Femur (tissue), 1 donor: ENCODE measurements at places on chromosomes 6 and 20.

GRCh38 chr6:51934098-51934497 is 153.3 kb downstream of the PKHD1 start:
- no peak for DNase-seq

DNA sequence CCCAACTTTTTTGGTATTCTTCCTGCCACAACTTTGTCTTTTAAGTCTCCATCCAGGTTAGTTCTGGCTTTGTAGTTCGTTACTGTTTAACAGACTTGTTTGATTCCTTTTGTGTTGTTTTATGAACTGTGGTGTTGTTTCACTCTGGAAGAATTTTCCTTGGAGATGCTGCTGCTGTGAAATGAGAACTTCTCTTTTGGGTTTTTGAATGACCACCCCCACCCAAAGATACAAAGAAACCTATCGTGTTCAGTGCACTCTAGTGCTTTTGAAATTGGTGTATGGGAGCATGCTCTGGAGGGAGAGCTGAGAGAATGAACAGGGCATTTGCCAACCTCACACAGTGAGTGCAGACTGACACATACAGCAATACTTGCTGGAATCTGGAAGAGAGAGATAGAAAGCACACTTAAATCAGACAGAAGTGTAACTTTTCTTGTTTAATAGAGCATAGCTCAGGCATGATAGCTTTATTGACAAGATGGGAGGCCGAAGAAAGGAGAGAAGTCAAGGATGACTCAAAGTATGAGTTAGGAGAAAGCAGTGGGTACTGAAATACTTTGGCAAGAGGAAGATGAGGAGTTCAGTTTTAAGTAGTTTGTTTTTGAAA is 293.1 kb downstream of the SOX4 start:
- DNase-seq = no peak

DNA sequence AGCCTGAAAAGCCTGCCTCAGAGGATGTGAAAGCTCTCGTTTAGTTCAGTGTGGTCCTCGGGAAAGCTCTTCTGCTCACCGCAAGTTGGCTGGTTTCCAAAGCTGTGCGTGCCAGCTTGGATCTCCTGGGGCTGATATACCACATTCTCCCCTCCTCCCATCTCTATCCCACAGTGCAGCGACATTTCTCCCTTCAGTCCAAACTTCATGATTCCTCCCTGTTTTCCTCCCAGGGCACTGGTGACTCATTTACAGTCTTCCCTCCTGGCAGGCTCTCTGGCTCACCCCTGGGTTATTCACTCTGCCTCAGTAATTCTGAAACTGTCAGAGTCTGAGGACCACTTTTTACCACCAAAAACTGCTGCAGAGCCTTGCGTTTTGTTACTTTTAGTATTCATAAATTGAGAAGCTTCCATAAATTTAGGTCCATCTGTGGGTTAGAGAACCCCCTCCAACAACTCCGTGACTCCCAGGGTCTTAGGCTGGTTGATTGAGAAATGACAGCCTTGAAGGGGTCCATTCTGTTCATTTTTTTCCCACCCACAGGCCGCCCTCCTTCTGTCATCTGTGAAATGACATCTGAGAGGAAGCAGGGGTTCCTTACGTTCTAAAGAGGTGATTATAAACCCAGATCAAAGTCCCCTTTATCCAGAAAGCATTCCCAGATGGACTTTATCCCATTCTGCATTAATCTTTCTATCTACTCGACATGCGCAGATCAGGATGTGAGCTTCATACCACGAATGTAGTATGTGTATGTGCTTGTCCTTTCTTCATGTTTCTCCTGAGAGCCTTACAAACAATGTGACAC is 6.1 kb downstream of the TRIM10 start:
- DNase-seq = no peak

DNA sequence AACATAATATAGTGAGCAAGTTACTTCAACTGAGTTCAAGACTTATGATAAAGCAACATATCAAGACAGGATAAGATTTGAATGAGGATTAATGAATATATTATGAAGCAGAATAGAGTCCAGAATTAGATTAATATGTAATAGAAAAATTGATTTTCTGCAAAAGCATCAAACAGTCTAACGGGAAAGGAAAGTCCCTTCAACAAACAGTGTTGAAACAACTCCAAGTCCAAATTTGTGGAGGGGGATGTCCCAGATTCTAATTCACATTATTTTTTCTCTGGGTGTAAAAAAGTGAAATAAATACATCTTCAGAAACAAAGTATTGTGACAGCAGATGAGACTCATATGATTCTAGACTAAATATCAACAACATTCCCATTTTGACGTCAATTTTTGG is 289.7 kb downstream of the C6orf118 start:
- no peak for DNase-seq

- peak; percentile 65 for DNase-seq
Observed at GRCh38 chr6:36827261-36828079, 11.8 kb downstream of the CPNE5 start.

- no peak for DNase-seq
Observed at GRCh38 chr20:63956664-63957003, 418 bp upstream of the UCKL1 start.

DNA sequence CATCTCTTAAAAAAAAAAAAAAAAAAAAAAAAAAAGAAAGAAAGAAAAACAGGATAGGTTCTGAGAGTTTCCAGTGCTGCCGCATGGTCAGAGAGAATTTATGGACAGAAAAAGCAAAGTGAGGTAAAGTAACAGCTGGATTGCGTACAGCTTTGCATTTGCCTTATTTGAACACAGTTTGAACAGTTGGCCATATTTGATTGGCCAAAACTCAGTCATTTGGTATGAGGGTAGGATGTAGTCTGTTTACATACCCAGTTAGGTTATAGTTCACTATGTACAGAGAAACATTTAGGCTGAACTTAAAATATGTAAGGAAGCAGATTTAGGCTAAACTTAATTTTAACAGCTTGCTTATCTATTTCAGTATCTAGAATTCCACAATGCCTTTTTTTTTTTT is 17.5 kb upstream of the L3MBTL1 start:
- DNase-seq = no peak

DNA sequence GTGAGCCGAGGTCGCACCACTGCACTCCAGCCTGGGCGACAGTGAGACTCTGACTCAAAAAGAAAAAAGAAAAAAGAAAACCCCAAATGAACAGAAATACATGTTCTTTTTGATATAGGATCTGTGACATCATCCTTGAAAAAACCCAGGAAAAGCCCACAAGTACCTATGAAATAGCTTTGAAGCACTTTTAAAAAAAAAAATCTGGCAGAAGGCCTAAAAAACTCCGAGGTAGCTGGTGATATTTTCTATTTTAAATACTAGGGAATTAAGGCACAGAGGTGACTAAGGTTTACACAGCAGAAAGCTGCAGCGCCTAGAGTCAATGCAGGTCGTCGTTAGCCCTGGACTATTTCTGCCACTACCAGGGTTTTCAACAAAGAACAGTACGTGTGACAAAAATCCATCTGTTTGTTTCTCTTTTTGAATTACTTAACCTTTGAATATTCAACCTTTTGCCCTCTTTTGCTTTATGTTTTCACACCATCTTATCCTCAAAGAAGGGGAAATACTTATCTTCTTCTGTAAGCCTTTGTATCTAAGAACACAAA is 39.4 kb upstream of the EEF1A1 start:
- DNase-seq = no peak

DNA sequence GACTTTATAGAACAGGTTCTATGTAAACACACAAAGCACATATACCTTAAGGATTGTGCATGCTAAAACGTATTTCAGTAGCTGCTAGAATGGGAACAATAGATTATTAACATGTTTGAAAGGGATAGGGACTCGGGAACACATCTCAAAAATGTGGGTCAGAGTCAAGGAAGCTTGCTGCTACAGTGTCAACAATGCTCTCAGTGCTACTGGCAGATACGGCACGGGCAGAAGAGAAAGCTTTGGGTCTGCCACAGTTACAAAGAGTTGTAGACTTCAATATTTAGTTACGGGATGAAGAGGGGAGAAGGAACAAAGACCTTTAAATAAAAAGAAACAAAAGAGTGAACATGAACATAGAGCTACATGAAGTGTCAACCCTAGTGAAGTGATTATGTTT is 170.5 kb downstream of the BACH2 start:
- DNase-seq = no peak

DNA sequence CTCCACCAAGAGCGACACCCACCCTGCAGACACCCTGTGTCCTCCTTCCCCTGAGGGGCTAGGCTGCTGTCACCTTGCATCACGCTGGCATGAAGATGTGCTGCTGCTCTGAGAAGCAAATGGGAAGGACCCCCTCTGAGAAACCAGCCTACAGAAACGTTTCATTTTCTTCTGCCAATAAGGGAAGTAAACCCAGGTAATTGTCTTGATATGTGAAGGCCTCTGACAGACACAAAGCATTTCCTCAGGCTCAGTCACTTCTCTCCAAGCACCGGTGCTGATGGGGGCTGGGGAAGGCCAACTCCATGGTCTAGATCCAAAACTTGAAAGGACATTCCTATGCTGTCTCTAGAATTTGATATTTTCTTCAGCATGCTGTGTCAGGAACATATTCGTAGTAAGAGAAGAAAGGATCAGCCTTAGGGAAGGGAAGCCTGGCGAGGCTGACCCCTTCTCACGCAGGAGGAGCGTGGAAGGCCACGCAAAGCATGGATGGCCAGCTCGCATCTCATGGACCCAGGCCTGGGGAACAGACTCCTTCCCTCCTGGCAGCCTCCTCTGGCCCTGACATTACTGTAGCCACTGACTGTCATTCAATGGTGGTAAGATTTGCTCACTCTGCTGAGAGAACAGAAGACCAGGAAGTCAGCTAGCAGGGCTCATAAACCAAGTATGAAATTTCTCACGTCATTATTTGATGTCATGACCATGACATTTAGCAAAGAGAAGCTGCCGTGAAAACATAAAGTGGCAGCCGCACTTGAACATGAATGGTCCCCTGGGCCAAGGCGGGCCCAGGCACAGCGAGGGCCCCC is 20.4 kb downstream of the ACSS1 start:
- DNase-seq = no peak

DNA sequence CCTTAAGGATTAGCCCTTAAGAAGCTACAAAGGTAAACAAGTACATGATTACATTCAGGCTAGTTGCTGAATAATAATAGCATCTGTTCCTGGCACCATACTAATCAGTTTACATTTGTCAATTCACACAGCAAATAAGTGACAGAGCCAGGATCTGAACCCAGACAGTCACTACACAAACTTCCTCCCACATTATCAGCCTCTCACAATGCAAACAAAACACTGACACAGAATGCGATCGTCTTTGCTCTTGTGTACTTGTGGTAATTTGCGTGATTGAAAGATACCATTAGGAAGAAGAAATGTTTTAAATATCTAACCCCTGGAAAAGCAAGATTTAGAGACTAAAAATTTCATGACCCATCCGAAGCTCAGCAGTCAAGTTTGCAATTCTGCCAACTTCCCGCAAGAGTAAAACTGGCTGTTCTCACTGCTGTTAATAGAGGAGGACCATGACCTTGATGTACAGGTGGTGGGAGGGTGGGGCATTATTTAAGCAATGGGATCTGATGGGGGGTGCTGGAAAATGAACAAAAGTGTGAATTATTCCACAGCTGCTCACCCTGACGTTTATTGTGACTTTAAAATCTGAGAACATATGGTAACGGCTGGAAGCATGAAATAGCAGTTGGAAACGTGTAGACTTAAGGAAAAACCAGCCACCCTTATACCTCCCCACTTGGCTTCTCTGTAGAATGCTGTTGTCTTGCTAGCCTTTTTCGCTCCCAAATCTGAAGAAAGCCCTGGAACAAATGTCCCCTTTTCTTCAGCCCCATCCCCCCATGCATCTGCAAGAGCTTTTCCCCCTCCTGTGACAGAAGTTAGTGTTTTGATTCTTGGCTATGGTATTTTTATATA is 95.3 kb upstream of the ARMC2 start:
- no peak for DNase-seq

DNA sequence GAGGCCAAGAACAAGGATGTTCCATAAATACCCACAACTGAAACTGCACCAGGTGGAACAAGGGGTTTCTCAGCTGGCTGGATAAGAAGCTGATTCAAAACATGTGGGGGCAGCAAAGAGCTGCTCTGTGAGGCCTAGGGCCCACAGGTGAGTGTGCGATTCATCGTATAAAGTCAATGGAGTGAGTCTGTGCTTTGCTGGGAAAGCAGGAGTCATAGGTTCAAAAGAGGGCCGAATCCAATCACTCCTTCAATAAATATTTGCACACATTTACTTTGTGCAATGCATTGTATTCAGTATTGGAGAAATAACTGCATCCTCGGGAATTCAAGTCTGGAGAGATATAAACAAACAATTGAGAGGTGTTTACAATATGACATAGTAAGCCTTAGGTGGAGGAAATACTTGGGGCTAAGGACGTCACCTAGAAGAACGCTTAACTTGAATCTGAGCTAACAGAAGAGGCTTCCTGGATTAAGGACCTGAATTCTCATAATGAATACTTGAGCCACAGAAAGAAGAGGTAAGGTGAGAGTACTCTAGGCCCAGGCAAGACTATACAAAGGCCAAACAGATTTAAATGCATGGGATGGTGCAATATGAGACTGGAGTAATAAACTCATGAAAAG is 83.7 kb upstream of the TMEM30A start:
- peak; percentile 22 for DNase-seq

DNA sequence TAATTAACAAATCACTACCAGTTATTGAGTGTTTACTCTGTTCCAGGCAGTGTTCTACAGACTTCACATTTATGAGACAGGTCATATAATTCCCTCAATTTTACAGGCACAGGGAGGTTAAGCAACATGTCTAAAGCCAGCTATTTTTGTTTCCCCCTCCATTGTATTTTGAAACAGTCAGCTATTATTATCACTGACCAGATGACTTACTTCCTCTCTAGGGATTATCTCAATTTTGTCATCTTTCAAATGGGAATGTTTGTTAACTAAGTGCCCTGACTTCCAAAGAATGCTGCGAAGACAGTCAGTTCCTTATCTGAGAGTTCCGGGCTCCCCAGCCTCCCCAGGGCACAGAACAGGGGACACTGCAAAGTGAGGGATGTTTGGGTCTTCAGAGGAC is 5.6 kb upstream of the CNPY3 start:
- DNase-seq = no peak

DNA sequence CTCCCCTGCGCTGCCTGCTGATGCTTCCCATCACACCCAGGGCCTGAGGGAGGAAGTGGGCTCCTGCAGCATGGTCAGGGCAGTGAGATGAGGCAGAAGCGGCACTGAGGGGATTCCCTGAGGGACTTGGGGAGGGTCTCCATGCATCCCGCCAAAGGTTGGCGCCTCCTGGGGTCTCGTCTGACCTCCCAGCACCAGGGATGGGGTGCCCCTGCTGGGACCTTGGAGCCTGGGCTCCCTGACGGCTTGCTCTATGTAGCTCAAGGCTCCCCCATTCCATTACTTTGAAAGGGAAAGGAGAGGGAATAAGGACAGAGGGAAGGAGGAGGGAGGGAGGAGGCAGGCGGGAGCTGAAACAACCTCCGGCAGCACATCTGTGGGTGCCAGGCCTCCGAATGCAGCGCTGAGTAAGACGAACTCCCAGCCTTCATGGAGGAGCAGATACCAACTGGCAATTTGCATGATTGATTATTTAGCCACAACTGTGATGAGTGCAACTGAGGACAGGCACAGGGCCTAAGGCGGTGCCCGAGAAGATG is 259.3 kb downstream of the ERMARD start:
- no peak for DNase-seq

- no peak for DNase-seq
Observed at GRCh38 chr6:147325557-147325956, 121.3 kb downstream of the STXBP5 start.

GRCh38 chr6:43258807-43259686 is 15.8 kb downstream of the TTBK1 start:
- peak; percentile 12 for DNase-seq
